Amniotic stem cell (primary cell): ENCODE measurements at places on chromosomes 12 and 14.

DNA sequence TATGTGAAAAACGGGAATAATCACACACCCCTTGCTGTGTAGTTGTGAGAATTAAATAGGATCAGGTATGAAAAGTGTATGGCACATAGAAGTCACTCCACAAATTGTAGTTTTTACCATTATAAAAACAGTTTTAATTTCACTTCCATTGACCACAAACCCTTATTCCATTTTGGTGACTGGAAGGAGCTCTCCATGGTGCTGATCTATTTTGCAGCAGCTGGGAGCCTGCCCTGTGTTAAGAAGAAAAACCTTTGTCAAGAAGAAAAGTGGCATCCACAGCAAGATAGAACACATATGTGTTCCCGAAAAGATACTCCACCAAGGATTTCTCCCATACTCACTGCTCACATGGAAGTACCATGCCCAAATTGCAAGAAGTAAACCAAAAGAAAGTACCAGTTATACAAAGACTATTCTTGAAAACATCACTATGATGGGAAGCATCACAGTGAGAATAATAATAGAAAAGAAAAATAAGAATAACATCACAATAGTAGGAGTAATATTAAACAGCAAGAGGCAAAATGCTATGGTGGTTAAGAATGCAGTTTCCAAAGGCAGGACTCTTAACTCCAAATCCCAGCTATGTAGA, 58.7 kb downstream of the TUNAR start:
- peak; percentile 4 for DNase-seq

- no peak for DNase-seq
Observed at GRCh38 chr12:66786531-66787308, 107.8 kb upstream of the GRIP1 start.

DNA sequence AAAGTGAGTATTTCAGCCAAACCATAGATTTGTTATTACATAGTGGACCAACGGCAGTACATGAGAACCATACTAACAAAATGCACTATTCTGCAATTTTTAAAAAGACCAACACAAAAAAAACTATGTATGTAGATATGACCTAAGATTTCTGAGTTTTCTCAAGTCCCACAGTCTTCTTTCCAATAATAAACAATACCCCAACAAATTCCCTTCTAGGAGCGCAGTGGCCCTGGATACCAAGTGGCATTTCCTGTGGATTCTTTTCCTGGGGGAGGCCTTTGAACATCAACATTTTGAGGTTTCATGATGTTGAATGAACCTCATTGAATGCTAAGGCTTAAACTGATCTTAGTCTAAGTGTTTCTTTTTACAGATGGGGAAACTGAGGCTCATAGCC, 210.5 kb downstream of the BCAT1 start:
- DNase-seq: no peak

DNA sequence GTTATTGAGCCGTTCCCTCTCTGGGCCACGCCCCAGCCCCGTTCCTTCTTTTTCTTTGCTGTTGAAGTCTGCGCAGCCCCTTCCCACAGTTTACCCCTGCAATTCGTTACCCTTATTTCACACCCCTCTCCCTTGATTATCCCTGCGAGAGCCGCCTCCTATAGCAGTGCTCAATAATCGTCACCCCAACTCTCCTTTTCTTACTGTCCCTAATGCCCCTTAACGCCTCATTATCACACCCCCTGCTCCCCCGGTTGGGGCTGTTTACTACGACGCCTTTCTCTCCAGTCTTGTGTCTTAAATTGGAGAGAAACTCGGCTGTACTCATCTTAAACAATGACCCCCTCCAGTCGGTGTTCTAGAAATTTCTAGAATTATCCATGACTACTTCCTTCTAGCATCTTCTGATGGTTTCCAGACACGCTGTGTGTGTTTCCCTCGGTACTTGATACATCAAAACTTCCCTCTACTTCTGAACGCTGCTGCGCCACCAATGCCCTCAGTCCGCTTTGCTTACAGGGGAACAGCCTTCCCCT, 713 bp upstream of the FBXL14 start:
- no peak for DNase-seq

DNA sequence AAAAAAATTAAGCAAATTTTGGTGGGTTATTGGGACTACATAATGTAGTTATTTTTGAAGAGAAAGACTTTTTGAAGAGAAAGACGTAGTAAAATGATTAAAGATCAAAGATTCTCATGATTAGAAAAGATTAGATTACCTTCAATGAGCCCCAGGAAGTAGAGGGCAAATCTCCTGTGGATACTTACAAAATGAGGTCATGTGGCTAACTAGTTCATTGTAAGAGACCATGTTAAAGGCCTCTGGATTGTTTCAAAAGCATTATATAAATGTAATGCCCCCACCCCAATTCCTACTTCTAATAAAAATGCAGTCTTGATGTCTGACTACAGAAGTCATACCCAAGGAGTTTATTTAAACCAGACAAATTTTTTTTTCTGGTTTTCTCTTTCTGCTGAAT, 93.3 kb downstream of the ERGIC2 start:
- no peak for DNase-seq

- peak; percentile 7 for DNase-seq
Observed at GRCh38 chr12:32454075-32454474, 54.7 kb downstream of the FGD4 start.

DNA sequence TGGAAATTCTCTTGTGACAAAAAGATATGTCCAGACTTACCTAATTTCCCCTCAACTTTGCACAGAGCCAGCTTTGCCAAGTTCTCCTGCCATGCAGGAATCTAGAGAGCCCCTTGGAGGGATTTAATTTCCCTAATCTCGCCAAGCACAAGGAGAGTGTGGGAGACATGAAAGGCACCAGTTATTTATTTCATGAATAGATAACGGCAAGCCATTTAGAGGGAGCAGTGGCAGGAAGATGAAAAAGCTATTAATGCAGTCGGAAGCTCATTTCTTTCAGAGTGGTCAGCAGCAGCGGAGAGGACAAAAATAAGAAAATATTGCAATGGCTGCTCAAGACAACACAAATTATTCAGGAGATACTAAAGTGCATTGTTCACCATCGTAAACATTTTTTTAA, 150.9 kb upstream of the WSCD2 start:
- no peak for DNase-seq

DNA sequence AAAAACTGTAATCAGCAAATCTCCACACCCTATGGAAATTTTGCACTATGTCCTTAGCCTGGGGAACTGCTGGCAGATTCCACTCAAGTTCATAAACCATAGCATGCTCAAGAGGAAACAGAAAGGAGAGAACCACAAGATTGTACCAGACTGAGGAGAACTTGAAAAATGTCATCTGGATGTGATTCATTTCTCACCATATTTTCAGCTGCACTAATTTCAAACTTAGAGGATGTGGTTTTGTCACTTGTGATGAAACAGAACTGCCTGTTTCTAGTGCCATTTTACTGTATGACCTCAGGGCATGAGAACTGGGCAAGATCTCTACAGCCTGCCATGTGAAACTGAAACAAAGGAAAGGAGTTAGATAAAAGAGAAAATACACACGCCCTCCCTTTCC, 1493.1 kb upstream of the FLRT2 start:
- DNase-seq: peak; percentile 23

GRCh38 chr14:71964716-71965115, 32.5 kb downstream of the RGS6 start:
- no peak for DNase-seq

- no peak for DNase-seq
Observed at GRCh38 chr14:75280831-75281653, 2.4 kb downstream of the FOS start.

- no peak for DNase-seq
Observed at GRCh38 chr12:116929885-116930284, 19.1 kb downstream of the FBXW8 start.

DNA sequence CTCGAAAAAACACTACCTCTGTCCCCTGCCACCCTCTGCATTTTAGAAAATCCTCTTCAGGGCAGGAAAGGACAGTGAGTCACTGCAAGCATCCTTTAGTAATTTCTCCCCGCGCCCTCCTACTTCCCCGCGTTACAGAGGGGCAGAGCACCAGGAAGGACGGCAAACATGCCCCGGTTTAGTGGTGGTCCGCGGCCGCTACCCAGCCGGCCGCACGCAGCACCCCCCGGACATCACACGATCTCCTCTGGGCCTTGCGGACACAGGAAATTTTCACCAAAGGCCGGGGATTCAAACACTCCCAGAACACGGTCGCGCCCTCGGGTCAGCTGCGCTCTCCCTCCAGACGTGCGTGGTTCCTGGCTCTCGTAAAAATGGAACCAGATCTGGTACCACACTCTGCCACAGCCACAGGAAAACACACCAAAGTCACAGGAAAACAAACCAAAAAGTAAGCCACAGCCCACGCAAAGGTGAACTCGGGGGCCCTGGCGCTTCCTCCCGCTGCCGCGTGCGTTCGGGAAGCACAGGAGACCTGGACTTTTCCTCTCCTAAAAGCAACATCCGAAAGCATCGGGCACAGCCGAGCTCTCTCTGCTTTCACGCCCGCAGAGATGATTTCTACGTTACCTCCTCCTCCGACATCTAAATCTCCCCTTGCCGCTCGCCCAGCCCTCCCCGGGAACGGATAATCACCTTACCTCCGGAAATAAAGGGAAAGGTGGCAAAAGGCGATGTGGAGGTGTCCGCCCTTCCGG, 839 bp downstream of the SLC38A1 start:
- DNase-seq: no peak

DNA sequence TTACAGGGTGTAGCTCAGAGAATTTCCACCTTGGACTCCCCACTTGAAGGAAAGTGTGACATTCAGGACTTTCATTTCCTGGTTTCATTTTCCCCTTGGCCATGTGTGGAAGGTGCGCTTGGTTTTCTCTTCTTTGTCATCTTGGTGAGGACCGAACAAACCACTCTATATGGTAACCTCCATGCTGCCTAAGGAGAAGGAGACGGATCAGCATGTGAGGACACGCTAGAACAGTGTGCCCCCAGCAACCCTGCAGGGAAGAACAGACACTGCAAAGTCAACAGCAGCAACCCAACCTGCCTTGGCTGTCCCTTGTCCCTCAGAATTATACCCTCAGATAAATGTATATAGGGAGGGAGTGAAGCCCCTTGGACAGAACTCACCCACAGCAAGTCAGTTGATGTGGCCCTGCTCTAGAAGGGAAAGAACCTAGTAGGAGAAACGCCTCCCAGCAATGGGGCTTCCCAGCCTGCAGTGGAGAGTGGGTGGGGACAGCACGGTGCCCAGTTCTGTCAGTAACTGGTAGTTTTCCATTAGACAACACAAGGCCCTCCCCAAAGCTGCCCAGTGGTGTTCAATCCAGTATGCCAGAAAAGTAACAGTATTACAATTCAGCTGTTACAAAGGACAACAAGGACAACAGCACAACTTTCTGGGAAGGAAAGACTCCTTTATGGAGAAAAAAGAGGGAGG, 18.9 kb upstream of the COCH start:
- no peak for DNase-seq

- DNase-seq: no peak
Observed at GRCh38 chr12:94481734-94482133, 22.1 kb upstream of the CEP83 start.

DNA sequence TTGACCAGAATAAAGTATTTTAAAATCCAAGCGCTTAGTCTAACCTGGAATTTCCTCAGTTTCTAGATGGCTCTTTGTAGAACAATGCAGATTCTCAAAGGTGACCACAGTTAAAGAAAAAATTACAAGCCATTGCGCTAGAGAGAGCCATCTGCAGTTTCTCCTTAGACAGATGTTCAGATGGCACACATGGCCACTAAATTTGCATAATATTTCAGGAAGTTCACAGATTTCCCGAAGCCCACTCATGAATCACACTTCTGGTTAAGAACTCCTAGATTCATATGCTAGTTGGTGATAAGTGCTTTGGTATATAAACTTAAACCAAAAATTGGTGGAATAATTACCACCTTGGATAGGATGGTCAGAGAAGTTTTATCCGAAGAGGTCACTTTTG, 749 bp downstream of the AKAP3 start:
- DNase-seq: no peak

GRCh38 chr12:42933461-42934081, 344.0 kb upstream of the PRICKLE1 start:
- no peak for DNase-seq

DNA sequence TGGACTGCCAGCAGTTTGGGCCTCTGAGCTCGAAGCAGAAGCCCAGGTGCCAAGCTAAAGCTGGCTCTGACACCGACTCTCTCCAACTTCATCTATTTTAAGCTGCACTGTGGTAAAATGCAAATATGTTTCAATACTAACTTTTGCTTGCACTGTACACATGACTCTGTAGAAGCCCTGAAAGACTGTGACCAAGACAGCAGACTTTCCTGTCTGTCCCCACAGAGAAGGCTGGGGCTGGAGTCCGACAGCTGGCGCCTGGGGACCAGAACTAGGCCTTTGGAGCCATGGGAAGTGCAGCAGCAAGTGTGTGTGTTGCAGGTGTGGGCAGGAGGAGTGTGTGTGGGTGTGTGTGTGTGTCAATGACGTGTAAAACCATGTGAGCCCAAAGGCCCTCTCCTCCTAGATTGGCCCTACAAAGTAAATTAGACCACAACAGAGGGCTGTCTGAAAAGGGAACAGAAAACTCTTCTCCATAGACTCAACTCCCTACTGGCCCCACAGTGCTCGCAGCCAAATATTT, 16.4 kb upstream of the RAB35 start:
- DNase-seq: no peak

DNA sequence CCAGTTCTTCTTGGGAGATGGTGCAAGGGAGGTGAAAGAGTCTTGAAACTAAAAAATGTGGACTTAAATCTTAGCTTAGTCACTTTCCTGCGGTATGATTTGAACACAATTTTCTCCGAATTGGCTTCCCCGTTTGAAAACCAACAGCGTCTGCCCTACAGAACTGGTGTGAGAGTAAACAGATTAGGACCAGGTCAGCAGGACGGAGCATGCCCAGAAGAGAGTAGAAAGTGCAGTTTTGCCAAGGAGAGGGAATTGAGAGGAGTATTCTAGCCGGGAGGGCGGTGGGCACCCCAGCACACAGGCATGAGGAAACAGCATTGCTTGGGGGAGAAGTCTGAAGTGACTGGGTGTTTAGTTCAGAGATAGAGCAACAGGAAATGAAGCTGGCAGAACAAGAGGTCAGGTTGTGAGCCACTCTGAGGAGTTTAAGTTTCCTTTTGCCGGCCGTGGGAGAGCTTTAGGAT, 927.1 kb downstream of the VRK1 start:
- no peak for DNase-seq

DNA sequence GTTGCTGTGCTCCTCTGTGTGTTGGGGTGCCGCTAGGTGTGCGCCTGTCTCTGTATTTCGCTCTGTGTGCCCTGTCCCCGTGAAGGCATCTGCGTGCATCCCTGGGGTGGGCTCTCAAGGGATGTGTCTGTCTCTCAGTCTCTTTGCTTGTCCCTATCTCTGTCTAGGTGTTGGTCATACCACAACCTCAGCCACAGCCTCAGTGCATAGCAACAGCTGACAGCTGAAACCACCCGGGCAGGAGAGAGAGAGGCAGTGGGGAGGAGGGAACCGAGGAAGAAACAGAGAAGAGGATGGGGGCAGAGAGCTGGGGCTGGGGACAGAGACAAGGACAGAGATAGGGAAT, 953 bp upstream of the NXPH4 start:
- DNase-seq: no peak

GRCh38 chr12:52249511-52250047, 16.5 kb downstream of the KRT7 start:
- no peak for DNase-seq

DNA sequence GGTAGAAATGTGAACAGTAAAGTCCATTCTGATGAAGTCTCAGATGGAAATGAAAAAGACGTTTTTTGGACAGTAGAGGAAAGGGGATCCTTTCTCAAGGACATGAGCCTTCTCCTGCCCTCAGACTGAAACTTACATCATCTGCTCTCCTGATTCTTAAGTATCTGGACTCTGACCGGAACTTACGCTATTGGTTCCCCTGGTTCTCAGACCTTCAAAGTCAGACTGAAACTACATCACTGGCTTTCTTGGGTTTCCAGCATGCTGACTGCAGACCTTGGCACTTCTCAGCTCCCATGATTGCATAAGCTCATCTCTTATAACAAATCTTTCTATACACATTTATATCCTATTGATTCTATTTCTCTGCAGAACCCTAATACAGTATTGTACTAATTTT, 291.0 kb downstream of the SNAPC1 start:
- no peak for DNase-seq
